ENCODE measurements at places on chromosomes 3 and 15. TPM values are rescaled to one million over a fixed set of nuclear protein-coding genes. Genes with fewer than 3 reads are reported as not detected.

GRCh38 chr3:94220426-94220825 lies 157.6 kb downstream of the NSUN3 start:
- DNase-seq: no peak

DNA sequence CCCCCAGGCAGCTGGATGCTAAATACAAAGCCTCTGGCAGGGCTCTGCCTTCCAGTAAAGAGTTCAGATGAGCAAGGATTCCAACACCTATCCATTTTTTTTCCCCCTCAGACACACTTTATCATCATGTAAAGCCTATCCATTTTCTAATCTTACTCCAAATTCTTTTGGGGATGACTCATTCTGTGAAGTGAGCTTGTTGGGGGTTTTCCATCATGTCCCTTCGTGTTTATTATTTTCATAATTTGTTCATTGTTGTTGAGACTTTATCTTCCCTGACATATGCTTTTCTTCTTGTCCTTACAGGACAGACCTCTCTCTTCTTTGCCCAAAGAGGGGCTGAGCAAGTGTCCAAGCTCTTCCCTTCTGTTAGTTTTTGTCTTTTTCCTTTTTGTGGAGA lies 34.7 kb upstream of the SH3BP5 start:
- DNase-seq: no peak

- DNase-seq: no peak
Observed at GRCh38 chr3:103495186-103495585, 1060.4 kb downstream of the ZPLD1 start.

- DNase-seq: no peak
Observed at GRCh38 chr3:174051191-174051590, 653.6 kb downstream of the NLGN1 start.

PPARG gene
- 1.1 TPM for total RNA-seq

DNA sequence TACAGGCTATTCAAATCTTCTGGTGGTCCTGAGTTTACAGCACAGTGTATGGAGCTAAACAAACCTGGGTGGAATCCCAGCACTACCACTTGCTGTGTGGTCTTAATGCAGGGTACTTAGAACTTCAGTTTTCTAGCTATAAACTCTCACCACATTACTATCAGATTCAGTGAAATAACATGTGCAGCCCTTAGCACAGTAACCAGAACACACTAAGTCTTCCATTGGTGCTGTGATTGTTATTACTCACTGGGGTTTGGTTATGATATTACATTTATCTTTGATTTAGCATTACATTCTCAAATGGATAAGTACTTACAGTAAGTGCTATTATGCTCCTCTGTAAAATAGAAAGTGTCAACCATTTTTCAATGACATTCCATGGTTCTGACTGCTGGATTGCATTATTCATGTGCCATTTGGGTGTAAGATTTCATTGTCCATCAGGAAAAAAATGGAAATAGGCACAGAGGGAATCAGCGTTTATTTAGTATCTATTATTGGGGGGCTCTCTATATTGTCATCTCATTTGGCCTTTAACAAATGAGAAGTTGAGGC lies 81.9 kb downstream of the PDE8A start:
- DNase-seq: no peak

- no peak for DNase-seq
Observed at GRCh38 chr3:9638155-9638554, 11.2 kb upstream of the MTMR14 start.

ST3GAL6 gene
- 3.6 TPM for total RNA-seq

- no peak for DNase-seq
Observed at GRCh38 chr15:91885714-91886270, 32.3 kb downstream of the SLCO3A1 start.

DNA sequence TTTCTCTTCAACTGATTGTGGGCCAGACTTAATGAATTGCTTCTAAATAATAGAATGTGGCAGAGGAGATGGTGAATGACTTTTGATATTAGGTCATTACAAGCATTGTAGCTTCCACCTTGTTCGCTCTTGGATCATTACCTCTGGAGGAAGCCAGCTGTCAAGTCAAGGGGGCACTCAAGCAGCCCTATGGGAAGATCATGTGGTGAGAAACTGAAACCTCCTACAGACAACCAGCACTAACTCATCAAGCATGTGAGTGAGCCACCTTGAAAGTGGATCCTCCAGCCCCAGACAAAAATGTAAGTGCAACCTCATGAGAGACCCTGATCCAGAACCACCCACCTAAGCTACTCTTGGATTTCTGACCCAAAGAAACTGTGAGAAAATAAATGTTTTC lies 109.8 kb upstream of the TBC1D5 start:
- DNase-seq: no peak

GATA2 gene
- 4.0 TPM for total RNA-seq

GRCh38 chr3:60268123-60268522 lies 983.1 kb downstream of the FHIT start:
- DNase-seq: no peak

DNA sequence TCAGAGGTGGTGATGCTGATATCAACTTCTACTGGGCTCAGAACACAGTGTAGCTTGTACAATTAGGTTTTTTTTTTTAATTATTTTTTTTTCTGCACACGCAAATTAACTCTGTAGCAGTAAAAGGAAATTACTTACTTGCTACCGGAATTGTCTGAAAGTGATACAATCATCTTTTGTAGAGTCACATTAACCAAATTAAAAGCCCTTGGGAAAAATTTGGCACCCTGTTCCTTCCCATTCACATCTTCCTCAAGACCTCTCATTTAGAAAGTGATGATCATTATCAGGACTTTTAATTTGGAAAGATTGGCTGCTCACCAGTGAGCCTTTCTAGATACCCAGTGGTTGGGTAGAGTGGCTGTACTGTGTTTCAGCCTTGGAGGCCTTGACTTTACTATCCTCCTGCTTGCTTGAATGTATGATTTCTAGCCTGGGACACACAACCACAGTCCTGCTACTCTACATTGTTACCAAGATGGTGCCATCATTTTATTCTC lies 158.3 kb downstream of the ECT2 start:
- no peak for DNase-seq

TXNRD3 gene
- 0.50 TPM for total RNA-seq

GRCh38 chr15:100623301-100623700 lies 20.9 kb downstream of the ASB7 start:
- no peak for DNase-seq

MAP6D1 gene
- 1.7 TPM for total RNA-seq

GRCh38 chr3:105842449-105842848 lies 26.4 kb downstream of the CBLB start:
- DNase-seq: no peak

DNA sequence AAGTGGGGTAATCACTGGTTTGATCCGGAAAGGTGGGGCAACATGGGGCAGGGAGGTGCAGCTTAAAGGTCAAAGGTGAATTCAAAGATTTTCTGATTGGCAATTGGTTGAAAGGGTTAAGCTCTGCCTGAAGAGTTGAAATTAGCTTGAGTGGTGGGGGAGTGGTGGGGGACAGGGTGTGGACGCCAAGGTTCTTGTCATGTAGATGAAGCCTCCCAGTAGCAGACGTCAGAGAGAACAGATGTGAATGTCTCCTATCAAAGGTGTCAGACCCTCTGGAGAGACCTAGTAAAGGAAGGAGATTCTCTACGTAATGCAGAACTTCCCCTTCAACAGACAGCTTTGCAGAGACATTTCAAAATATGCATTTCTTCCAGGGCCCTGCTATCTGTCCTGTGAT lies 62.8 kb downstream of the ABCC5 start:
- DNase-seq: no peak

DNA sequence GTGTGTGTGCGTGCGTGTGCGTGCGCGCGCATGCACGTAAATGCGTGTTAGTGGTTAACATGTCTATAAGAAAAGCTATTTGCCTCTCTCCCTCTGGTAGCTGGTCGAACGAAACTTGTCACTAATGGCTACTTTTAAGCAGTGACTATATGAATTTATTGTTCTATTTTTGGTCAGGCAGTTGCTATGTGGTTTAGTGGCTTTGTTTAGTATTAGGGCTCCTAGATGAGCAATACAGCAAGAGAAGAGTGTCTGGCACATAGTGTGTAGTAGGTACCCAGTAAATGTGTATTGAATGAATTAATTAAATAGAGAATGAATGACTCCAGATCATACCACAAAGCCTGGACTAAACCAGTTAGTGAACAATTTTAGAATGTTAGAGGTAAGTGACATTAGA lies 171.6 kb downstream of the PPM1L start:
- no peak for DNase-seq

DNA sequence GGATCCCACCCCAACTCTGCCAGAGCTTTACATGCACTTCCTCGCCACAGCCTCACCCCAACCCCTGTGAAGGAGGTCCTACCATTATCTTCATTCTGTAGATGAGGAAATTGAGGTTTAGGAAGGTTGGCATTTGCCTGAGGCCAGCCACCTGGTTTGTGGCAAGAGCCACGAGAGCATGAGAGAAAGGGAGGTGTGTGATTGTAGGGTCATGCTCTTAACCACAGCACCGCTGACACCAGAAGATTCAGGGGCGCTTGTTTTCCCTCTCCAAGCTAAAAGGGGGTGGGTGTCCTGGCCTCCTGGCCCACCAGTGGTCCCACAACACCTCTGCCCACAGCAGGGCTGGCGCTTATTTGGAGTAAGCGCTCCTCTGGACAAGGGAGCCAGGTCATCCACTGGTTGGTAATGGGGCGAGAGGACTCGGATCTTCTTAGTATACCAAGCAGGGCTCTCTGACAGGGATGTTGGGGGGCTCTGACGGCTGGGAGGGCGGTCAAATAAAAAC lies 691 bp downstream of the RHCG start:
- no peak for DNase-seq

GRCh38 chr3:190486908-190487607 lies 26.8 kb upstream of the IL1RAP start:
- DNase-seq: no peak

DNA sequence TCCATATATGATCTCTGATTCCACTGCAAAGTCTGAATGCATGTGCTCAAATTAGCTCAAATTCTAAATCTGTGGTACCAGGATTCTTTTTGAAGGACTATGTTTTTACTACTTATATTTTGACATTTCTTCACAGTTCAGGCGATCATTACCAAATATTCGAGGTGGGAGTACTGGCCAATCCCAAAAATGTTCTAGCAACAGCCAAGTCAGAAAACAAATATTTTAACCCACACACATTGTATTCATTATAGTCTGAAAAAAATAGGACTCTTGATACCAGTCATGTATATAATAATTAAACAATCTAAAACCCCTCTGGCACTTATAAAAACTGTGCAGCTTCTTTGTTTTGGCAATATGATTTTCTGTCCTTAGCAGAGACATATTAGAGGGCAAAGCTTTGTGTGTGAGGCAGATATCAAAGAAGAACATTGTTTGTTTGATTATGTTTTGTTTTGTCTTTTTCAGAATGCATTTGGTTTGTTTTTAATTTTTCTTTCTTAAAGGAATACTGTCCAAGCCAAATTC lies 37.4 kb downstream of the FGF7 start:
- no peak for DNase-seq

CHST2 gene
- total RNA-seq: 1.8 TPM

DNA sequence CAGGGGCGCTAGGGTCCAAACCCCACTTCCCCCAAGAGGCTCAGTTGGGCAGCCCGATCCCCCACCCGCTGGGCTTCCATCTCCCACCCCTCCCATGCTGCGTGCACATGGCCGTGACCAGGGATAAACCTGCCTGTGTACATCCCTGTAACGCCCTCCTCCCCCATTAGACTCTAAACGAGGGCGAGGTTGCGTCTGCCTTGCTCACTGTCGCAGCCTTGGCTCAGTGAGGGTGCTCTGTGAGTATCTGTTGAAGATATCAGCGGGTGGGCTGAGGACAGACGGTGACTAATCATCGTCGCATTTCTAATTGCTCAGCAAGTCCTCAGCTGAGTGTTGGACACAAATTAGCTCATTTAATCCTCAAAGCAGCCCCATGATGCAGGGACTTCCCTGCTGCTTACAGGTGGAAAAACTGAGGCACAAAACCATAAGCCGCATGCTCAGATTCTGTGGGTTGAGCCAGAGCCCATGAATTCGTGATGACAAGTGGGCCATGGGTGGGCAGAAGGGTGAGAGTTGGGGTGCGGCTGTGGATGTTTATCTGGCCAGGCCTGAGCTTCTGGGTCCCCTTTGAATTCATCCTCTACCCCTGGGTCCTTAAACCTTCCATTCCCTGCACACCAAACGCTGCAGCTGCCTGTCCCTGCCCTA lies 26.0 kb downstream of the FBLN2 start:
- no peak for DNase-seq

GRCh38 chr15:85024509-85025336 lies 43.1 kb downstream of the PDE8A start:
- DNase-seq: no peak

- no peak for DNase-seq
Observed at GRCh38 chr3:115438799-115439198, 184.5 kb upstream of the GAP43 start.

OIP5 gene
- 1.2 TPM for total RNA-seq

GRCh38 chr3:86239946-86240345 lies 751.0 kb downstream of the VGLL3 start:
- no peak for DNase-seq

GRCh38 chr3:7744850-7745249 lies 756.8 kb upstream of the LMCD1 start:
- DNase-seq: no peak

All from T-helper 17 cell (primary cell).